Omental fat pad (tissue), 4 donors: ENCODE measurements at places on chromosomes 2 and 18.

DNA sequence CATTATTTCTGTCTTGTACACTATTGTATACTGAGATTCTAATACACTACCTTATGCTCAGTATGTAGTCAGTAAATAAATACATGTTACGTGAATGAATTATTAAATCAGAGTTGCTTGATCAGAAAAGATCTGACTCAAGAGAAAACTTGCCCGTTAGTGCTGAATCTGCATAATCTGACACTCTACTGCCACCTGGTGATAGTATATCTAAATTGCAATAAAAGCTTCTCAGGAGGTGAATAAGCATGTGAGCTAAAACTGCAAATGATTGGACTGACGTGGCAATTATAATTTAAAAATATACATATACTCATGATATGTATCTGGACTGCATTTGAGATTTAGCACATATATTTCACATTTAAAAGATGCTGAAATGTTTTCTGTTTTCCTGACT lies 70.4 kb downstream of the KIAA1328 start:
- no peak for DNase-seq

- DNase-seq: no peak
These were observed 42.1 kb upstream of the EVA1A start for GRCh38 chr2:75602724-75603342.

GRCh38 chr2:120544522-120544921 lies 191.1 kb upstream of the GLI2 start:
- DNase-seq: no peak

DNA sequence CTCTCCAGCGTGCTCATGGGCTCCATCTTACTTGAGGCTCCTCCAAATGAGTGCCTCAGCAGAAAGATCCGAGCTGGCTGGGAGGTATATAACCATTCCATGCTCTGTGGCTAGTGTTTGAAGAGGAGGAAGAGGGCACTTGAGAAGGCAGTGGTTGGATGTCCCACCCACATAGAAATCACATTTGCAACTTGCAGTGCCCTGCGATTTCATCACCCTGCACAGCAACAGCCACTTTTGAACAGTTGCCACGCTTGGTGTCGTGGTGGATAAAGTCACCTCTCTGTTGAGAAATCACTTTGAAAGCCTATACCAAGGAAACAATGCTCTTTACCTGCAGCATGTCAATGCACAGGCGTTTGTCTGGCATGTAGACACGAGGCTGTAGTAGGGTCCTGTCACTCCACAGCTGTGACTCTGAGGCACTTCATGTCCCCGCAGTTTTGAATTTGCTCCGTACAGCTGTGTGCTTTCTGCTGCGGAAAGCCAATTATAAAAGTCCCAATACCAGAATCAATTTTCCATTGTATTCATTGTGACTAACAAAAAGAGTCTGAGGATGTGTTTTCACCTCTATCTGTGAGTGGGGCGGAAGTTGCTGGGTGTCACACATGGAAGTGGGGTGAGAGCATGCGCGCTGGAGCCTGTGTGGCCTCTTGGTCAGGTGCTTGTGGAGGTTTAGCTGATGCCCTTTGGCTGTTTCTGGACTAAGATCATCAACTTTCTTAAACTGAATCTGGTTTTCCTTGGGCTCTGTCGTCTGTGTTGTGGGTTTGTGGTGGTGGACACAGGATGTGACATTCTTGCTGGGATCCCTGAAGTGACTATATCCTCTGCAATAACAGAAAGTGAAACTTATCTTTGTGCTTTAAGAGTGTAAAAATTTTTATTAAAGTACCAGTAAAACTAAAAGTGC lies 2.8 kb downstream of the CNDP2 start:
- peak; percentile 31 for DNase-seq

DNA sequence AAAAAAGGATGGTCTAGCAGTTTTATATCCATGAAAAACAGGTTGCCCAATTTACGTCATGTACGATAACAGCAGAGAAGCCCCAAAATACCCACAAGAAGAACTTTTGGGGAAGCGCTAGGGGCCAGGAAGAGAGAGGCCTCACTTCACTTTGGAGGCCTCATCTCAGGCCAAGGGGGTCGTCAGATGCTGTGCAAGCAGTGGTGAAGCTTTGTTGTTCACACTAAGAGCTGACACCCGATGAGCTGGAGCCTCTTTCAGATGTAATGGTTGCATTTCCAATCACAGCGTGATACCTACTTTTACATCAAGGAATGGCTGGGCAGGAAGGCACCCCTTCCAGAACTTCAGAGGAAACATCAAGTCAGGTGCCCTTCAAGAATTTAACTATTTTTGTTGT lies 242.3 kb upstream of the PXDN start:
- no peak for DNase-seq

- DNase-seq: no peak
These were observed 106.4 kb upstream of the DAPL1 start for GRCh38 chr2:158688721-158689120.

GRCh38 chr2:161352719-161353118 lies 44.5 kb downstream of the PSMD14 start:
- DNase-seq: no peak

GRCh38 chr18:49456794-49457193 lies 3.7 kb downstream of the DYM start:
- no peak for DNase-seq

DNA sequence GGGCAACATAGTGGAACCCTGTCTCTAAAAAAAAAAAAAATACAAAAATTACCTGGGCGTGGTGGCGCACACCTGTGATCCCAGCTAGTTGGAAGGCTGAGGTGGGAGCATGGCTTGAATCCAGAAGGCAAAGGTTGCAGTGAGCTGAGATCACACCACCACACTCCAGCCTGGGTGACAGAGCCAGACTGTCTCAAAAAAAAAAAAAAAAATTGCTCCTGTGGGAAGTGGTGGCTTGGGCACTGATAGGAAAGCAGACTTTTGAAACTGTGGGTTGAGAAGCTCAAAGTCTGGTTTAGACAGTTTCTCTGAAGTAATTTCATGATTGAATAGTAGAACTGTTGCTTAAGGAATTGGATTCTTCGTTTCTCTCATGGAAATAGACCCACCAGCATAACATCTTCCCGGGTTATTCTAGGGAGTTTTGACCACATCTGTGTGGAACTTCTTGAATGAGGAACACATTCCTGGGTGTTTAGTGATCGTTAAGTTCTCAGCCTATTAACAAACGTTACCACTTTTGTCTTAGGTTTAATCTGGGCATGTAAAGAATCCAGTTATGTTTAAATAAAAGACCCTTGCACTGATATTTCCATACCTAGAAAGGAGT lies 33.5 kb downstream of the GRHL1 start:
- DNase-seq: no peak

- DNase-seq: no peak
These were observed 48.9 kb upstream of the ALPP start for GRCh38 chr2:232329716-232330067.

DNA sequence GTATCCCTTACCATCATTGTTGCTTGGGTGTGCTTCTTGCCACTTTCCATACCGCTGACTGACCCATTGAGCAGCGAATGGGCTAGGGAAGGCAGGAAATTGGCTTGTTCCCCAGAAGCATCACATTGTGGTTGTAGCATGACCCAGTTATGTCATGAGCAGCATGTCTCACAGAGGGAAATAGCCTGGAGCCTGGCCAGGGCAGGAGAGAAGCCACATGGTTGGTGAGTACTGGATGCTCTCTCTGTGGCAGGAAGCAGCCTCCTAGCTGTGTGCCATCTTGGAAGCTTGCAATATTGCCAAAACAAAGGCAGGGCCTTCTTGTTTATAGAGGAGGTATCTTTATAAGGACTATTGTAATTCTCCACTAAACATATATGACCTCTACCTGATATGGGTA lies 482.6 kb downstream of the PIK3C3 start:
- DNase-seq: no peak

GRCh38 chr2:228615496-228615895 lies 434.0 kb upstream of the SPHKAP start:
- no peak for DNase-seq

DNA sequence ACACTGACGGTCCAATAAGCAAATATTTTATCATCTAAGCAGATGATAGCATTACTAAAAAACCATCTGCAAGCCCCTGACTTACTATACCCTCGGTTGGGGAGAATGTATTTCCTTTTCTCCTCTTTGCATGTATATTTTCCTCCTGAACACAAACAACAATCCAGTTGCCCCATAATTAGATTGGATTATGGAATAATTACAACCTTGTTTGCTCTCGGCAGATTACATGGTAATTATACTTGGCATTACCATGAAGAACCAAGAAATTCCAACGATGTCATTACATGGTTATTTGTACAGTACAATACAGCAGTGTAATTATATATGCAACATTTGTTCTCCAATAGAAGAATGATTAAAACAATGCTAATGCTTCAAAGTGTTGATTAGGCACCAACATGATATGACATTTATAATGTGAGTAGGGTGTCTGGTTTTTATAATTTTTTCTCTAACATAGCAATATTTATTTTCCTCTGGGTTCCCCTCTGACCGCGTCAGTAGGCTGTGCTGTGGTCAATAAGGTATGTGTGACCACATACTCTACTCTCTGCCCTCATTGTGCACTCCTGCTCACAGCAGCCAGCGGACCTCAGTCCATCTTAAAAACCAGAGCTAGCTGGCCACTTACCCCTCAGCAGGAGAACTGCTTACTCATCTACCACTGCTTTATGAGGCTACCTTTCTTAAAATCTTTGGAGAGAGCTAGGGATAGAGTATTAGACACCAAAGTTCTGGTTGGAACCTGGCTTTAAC lies 176.1 kb downstream of the INSIG2 start:
- DNase-seq: no peak

DNA sequence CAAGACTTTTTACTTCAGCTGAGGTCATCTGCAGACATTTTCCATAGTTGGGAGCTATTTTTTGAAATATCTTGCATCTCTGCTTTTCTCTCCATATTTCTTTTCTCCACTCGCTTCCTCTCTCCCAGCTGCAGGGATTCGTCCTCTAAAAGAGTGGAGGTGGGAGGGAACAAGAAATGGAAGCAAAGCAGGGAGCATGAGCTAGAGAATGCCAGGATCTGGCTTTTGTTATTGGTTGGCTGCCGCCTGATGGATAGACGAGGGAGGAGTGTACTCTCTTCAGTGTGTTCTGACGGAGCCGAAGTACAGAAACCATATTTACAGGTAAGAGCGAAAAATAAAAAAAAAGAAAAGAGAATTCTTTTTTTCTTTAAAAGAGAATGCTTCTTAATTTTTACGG lies at the start of gene CSRNP3:
CSRNP3 (plus strand) TSS at position 282 of the 400 bp plus-strand sequence. CDS start 125,368 bp downstream, outside the sequence.
- no peak for DNase-seq
